ENCODE measurements at places on chromosomes 16 and 17. TPM values are rescaled to one million over a fixed set of nuclear protein-coding genes. Genes with fewer than 3 reads are reported as not detected.

GRCh38 chr17:64306850-64307463 lies 43.9 kb upstream of the TEX2 start:
- DNase-seq, result no peak

- no peak for DNase-seq
These were observed 278.3 kb upstream of the IRX3 start for GRCh38 chr16:54564841-54565240.

DNA sequence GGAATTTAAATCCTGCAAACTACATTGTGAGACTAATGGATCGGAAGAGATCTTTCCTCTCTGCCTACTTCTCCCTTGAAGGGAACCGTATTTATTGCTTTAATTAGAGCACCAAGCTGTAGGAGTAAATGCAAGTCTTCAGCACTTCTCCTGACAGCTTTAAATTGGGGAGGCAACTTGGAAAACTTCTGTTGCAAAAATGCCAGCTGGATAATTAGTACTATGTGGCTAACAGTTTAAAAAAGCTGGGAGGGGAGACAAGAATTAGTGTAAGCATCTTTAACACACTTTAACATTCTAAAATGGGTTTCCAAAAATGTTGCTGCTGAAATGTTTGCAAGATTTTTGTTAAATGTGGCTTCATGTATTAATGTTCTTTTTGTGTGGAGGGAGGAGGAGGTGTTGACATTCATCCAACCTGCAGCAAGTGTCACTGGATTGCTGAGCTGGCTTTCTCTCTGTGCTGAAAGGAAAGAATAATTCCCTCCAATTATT lies 108.5 kb downstream of the PCTP start:
- no peak for DNase-seq

Gene TNRC6C
- 5.4 TPM for total RNA-seq

DNA sequence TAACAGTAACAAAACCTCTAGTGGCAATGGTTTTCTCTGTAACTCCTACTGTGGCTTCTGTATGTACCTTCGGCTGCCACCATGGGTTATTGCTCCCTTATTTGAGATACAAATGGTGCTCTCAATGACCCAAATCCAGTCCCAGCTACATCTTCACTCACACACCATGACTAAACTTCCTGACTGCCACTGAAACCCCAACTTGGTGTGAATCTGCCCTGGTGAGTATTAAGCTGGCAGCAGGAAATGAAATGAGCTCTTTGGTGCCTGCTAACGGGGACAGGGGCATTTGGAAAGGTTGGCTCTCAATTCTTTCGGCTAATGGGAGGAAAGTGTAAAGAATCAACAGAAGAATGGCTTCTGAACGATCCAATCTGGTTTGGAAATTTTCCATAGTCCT lies 7.5 kb upstream of the SLC35B1 start:
- no peak for DNase-seq
